Activated CD4-positive, alpha-beta T cell treated with anti-CD3 and anti-CD28 coated beads, Interleukin-2, amount 50 U/mL, for 48 hours (primary cell): ENCODE measurements at places on chromosomes 1 and 21.

- DNase-seq: no peak
Measured at GRCh38 chr1:17632541-17633184, 93.2 kb downstream of the ARHGEF10L start.

DNA sequence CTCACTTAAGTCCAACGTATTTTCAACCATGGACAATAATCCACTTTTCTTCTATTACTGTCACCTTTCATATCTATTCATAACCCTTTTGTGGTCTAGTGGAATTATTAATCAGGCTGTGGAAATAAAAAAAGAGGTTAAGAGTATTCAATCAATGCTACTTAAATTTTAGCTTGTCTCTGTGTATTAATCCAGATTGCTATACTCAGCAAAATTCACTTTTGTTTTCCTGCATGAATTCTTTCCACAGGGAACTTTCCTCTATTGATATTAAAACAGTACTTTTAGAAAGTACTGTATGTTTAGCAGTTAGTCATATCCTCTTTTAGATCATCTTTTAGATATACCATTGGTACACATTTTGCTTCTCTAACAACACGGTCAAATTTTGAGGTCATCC is 1033.0 kb upstream of the ADGRL2 start:
- DNase-seq: no peak

DNA sequence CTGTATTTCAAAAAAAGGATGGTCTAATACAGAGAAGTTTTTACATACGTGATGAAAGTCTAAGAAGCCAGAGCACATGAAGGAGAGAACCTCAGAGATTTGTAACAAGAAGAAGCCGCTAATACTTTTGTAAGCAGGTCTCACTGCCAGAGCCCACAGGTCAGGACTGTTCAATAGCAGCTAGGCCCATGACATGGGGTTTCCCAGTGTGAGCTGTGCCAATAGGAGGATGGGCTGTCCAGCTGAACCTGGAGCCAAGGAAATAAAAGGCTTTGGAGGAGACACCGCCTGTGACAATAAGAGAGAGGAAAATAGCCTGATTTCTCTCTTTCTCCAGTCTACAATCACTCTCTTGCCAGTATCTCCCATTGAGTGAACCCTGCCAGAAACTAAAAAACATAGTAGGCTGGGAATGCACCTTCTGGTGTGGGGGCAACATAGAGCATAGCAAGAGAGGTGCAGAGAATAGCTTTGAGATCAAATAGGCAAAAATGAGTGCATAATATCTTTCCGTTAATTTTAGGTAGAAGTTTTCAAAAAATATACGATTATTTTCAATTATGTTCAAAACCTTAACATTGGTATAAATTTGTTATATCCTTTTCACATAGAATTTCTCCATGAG is 360.3 kb downstream of the NEGR1 start:
- no peak for DNase-seq

DNA sequence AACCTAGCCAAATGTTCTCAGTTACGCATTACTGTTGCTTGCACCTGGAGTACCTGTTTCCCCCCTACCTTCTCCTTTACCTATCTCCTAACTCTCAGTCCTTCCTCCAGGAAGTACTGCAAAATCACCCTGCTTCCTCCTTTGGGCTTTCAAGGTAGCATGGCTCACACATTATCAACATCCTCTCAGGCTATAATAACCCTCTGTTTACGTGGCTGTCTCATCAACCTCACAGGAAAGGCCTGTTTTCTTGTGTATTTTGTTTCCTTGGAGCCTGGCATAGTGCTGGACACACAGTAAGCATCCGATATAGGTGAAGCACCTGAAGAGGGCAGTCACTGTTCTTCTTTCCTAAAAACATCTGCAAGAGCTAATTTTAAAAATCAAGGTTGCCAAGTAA is 32.7 kb upstream of the ANGPTL7 start:
- DNase-seq: no peak

DNA sequence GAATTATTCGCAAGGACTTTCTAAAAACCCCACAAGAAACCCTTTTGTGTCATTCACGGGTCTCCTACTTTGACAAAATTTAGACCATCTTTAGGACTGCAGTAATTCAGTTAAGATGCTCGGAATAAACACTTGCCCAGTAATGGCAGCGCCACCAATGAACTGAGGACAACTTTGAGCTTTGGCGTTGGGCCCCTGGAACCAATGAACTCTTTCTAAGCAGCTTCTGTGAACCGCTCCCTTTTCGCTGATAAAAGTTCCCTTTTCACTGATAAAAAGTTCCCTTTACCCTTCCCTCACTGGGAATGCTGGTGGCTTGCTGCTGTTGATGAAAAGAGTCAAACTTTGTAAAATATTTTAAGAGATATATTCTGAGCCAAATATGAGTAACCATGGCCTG is 1.5 kb upstream of the MRPL55 start:
- DNase-seq: no peak
